NCI-H446 (cell line): ENCODE measurements at places on chromosomes 1 and 21.

DNA sequence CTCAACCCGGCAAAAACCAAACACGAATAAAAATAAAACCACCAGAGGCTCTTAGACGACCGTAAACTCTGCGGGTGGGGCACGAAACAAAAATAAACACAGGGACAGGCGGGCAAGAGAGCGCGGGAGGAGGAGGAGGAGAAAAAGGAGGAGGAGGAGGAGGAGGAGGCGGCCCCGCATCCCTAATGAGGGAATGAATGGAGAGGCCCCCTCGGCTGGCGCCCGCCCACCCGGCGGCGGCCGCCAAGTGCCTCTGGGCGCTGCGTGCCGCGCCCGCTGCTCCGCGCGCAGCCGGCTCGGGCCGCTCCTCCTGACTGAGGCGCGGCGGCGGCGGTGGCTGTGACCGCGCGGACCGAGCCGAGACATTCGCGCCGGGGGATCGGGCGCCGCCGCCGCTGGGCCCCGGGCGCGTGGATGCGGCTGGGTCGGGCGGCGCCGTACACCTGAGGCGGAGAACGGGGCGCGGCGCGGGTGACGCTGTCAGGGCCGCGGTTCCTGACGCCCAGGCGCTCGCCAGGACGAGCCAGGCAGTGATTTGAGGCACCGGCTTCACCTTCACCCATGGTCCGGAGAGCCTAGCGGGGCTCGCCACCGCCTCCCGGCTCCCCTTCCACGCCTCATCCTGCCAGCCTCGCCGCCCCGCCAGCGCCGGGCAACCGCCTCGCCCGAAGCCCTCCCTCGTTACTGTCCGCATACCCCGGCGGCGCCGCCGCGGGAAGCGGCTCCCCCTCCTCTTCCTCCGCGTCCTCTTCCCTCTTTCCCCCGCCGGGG, at the start of gene MARK1:
MARK1 (plus strand) TSS at position 229 of the 771 bp plus-strand sequence. CDS start 687 bp downstream, outside the sequence.
- DNase-seq = peak; percentile 49

- no peak for DNase-seq
Observed at GRCh38 chr1:17588048-17588871, 48.8 kb downstream of the ARHGEF10L start.

- no peak for DNase-seq
Observed at GRCh38 chr21:14838400-14838799, 226.4 kb downstream of the NRIP1 start.

- DNase-seq = no peak
Observed at GRCh38 chr1:66695116-66695515, 57.1 kb upstream of the DYNLT5 start.

DNA sequence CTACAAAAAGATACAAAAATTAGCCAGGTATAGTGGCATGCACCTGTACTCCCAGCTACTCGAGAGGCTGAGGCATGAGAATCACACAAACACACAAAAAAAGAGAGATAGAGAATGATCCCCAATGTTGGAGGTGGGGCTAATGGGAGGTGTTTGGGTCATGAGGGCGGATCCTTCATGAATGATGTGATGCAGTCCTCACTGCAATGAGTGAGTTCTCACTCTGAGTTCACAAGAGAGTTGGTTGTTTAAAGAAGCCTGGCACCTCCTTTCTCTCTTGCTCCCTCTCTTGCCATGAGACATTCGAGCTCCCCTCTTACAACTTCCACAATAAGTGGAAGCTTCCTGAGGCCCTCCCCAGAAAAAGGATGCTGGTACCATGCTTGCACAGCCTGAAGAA, 17.3 kb downstream of the KCNT2 start:
- no peak for DNase-seq

DNA sequence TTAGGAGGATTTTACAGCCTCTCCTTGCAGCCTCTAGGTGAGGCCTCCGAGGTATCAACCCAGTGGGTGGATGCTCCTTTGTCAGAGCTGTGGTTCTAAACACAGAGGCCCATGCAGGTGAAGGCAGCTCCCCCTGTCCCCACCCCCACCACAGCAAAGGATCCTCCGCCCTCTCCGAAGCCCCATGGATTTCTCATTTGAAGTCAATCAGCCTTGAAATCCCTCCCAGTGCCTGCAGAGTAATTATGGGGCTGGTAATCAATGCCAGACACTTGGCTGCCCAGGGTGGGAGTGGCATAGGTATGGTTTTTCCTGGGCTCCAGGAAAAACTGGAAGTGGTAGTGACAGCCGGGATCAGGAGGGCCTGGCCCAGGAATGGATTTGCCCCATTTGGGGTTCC, 119.5 kb upstream of the CSF3R start:
- DNase-seq = no peak

DNA sequence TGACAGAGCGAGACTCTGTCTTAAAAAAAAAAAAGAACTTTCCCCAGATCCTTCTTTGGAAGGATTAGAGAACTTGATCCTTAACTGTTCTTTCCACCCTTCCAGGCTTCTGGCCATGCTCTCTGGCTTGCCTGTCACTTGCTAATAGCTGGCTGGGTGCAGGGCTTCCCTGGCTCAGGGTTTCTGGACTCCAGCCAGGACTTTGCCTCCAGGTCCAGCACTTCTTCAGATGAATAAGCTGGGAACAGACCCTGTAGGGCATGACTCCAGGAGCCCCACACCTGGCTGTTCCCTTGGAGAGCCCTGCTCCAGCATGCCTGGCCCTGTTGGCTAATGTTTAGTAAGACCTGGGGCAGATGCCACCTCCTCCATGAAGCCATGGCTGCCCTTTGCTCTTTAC, 3.3 kb upstream of the NT5C1A start:
- DNase-seq = peak; percentile 81

- DNase-seq = no peak
Observed at GRCh38 chr1:56169856-56170255, 409.5 kb downstream of the PLPP3 start.

DNA sequence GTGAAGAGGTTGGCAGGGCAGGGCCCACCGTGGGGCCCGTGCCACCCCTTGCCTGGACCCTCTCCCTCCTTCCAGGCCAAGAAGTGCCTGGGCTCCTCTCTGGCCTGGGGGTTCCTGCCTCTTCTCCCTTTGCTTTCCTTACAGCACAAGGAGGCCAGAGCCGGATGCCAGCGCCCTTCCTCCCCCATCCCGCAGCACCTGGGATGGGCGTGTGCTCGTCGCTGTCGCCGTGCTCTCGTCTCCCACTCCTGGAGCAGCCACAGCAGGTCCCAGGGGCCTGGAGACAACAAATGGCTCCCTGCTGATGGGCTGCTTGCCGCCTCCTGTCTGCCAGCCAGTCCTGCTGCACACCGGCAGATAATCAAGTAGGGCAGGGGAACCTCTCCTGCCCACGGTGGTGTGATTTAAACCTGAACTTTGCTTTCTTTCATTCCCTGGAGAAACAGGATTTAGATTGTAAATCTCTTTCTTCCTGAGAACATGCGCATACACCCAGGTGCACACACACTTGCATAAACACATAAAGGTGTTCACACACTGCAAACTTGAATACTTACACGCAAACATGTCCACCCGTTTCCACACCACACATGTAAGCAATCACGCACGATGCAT, 50.8 kb upstream of the POU3F1 start:
- DNase-seq = no peak

DNA sequence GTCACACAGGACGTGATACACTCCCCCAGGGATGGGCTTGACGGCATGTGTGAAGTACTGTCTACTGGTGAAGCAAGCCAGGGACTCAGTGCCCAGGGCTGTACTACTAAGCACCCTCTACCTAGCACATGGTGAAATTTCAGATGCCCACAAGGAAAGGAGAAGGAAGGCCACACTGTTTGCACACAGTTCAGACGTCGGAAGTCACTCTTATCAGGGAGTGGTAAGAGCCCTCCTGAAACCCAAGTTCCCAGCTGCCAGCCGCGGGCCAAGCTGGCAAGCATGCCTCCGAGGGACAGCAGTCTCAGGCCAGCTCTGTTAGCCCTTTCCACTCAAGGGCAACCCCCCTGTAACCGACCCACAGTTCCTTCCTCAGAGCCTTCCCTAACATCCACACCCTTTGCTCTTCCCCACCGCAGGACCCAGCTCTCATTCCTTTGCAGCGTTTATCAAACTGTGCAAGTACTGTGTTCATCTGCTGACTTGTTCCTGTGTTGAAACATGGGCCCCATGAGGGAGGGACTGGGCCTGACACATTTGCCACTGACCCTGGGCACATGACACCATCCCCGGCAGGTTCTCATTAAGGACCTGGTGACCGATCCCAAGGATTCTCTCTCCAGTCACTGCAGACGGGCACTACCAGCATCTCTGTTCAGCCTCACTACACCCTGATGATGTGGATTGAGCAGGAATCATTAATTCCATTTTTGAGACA, 58.5 kb downstream of the SLC66A1 start:
- no peak for DNase-seq

DNA sequence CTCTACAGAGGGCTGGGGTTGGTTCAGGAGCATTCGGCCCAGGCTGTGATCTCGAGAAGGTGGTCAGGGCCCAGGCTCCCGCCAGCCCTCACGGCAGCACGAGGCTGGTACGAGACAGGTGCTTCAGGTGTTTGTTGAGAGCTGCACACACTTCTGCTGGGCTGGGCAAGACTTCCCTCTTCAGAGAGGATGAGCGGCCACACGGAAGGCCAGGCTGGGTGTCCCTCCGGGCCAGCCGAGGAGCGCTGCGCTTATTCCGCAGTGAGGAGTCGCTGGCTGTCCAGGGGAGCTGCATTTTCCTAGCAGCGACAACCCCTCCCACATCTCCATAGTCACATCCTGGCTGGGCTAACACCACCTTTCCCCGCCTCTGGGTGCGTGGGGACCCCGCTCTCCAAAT, 50.5 kb downstream of the PDE9A start:
- no peak for DNase-seq

- DNase-seq = peak; percentile 40
Observed at GRCh38 chr1:159055181-159055641, 21.4 kb downstream of the AIM2 start.

- no peak for DNase-seq
Observed at GRCh38 chr1:162196387-162196786, 126.9 kb downstream of the NOS1AP start.

- DNase-seq = no peak
Observed at GRCh38 chr1:172119184-172119583, 277.9 kb downstream of the DNM3 start.

GRCh38 chr21:35617491-35617890, 442.8 kb downstream of the SETD4 start:
- DNase-seq = no peak

- no peak for DNase-seq
Observed at GRCh38 chr21:31879241-31879650, 6.4 kb downstream of the HUNK start.

- DNase-seq = peak; percentile 73
Observed at GRCh38 chr1:54950369-54951163, 29.9 kb upstream of the TMEM61 start.

DNA sequence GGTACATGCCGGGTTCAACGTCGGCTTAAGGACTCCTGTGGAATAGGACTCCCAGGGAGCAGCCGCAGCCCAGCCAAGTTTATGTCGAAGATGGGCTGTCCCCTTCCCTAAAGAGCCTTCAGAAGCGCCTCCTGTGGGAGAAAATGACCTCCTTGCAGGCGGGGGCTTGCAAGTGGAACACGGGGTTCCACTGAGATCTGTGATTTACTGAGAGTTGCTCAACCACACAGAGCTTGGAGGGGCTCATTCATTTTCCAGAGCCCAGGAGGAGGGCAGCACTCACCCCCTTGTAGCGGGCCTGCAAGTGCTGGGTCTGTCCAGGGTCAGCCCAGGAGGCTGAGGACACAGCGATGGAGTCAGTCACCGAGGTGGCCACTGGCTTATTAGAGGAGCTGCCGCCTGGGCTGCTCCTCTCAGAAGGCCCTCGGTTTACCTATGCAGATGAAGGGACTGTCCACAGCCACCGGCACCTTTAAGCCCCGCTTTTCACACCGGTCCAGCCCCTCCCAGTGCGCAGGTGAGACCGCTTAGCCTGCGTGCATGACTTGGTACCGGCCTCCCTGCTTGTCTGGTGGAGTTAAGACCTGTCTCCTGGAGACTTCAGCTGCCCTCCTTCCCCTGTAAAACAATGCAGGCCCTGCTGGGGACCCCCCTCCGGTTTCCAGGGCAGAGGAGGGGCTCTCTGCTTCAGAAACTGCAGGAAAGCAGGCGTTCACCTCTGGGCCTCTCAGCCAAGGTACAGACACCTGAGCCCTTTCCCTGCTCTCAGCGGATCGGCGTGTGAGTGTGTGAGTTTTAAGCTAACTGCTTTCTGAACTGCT, 57.5 kb downstream of the ATP5PO start:
- DNase-seq = no peak

DNA sequence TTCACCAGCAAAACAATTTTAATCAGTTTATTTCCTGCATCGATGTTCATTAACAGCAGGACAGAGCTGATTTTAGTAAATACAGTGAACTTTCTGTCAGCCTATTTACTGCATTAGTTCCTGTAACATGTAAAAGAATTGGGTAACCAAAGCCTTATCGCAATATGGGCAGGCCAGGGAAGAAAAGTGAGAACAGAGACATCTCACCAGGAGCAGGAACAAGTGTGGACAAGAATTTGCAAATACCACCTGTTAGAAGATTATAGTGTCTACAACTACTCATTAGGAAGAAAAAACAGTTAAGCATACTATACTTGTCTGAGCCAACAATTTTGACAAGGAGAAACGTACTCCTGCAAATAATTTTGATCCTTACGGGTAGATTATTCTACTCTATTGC, 1293.9 kb downstream of the PLA2G4A start:
- no peak for DNase-seq

DNA sequence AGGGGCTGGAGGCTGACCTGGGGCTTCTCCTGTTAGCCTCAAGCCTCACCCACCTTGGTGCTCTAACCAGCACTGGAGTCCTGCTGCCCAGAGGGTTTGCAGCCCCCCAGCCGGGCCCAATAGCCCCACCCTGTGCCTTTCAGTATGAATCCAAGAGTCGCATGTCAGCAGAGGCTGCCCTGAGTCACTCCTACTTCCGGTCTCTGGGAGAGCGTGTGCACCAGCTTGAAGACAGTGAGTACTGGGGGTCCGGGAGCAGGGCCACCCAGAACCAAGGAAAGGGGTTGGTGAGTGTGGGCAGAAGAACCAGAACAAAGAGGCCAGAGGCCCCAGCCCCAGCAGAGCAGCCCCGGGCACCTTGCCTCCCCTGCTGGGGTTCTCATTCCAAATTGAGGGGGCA, 25.6 kb downstream of the CDK18 start:
- DNase-seq = no peak

DNA sequence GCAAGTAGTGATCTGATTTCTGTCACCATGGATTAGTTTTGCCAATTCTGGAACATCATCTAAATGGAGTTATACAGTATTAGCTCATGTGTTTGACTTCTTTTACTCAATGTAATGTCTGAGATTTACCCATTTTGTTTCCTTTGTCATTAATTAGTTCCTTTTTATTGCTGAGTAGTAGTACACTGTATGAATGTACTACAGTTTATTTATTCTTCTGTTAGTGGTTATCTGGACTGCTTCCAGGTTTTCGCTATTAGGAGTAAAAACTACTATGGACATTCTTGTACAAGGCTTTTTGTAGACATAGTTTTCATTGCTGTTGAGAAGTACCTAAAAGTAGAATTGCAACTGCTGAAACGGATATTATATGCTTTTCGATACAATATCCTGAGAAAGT, 14.1 kb downstream of the SUCO start:
- DNase-seq = no peak

- DNase-seq = no peak
Observed at GRCh38 chr1:68431076-68431475, 18.7 kb downstream of the RPE65 start.
